Regular cardiac myocyte (primary cell): ENCODE measurements at places on chromosomes 3 and 15. TPM values are rescaled to one million over a fixed set of nuclear protein-coding genes. Genes with fewer than 3 reads are reported as not detected.

Gene SAXO2
- total RNA-seq: 0.38 and 1.1 TPM in 2 replicates

Gene EIF5A2
- total RNA-seq: 17.4 and 17.5 TPM in 2 replicates

Gene GATA2
- total RNA-seq: 0.85 and 3.6 TPM in 2 replicates

Gene SCAANT1
- not detected in 2 replicates for total RNA-seq

Gene FSTL1
- total RNA-seq: 960 and 2,112 TPM in 2 replicates
